Hindlimb muscle (tissue), 1 donor: ENCODE measurements at places on chromosomes 1 and 21. TPM values are rescaled to one million over a fixed set of nuclear protein-coding genes. Genes with fewer than 3 reads are reported as not detected.

DNA sequence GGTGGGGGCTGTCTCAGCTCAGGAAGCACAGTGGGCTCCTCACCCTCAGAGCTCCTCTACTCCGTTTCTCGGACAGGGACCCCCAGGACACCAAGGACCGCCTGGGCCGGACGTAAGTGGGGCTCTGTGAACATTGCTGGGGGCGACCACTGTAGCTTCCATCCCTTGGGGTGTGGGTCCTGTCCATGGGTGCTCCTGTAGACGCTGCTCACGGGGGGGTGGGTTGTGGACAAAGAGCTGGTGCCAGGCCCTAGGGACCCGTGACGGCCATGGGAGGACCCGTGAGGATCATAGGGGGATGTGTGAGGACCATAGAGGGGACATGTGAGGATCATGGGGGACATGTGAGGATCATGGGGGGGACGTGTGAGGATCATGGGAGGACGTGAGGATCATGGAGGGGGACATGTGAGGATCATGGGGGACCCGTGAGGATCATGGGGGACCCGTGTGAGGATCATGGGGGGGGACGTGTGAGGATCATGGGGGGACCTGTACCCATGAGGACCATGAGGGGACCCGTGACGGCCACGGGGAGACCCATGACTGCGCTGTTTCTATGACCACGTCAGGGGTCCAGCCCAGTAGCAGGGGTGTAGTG, 18.1 kb downstream of the COL6A1 start:
- DNase-seq = no peak

DNA sequence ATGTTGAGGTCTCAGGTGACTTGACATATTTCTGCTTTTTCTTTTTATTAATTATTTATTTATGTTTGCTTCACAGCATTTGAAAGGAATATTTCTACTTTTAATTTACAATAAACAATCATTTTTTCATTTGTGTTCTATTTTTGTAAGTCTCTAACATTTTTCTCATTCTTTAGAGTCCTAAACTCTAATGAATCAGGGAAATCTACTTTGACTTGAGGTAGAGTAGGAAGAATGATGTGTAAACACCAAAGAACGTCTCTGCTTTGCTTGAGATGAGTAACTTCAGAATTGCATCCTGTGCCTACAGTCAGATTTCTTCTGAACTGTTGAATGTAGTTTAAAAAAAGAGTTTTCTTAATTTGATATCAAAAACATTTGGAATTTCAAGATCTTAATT, 65.2 kb downstream of the CNST start:
- DNase-seq = no peak

DUSP12 gene
- polyA plus RNA-seq = 26.3 TPM

GRCh38 chr1:217088521-217089284, 365.5 kb upstream of the ESRRG start:
- no peak for DNase-seq

DNA sequence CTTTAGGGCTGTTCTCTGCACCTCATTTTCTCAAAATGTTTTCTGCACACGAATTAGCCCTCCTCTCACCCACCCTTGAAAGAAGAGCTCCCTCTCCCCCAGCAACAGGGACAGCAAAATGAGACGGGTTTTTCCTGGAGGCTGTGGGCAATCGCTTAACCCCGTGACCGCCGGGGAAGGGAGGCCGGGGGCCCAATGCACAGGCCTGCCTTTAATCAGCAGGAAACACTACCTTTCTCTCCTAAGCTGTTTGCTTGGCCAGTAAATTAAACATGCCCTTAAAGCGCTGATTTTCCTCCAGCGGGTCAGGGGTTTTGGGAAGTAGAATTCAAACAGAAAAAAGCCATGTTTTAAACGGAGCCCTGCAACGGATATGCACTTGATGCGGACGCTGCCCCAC, 114.4 kb downstream of the PRDM16 start:
- DNase-seq = no peak

DNA sequence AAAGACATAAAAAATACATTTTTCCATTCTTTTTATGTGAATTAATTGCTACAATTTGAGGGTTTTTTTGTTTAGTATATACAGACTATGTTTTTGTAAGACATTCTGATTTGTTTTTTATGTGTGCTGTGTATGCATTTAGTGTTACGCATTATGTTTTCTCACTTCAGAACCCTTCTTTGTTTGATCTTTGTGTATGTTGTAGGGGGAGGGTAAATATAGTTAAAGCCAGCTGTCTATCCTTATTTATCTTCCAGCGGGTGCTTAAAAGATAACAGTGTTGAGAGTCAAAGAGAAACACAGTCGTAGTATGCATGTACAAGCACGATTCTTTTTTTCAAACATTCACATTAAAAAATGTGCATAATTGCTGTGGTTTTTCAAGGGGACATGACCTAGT, 97.5 kb upstream of the KIAA1614 start:
- no peak for DNase-seq

CHRM3 gene
- polyA plus RNA-seq = 2.3 TPM
